ENCODE measurements at places on chromosomes 11 and 22.

- DNase-seq: no peak
These were observed 21.0 kb downstream of the C22orf31 start for GRCh38 chr22:29040385-29041275.

DNA sequence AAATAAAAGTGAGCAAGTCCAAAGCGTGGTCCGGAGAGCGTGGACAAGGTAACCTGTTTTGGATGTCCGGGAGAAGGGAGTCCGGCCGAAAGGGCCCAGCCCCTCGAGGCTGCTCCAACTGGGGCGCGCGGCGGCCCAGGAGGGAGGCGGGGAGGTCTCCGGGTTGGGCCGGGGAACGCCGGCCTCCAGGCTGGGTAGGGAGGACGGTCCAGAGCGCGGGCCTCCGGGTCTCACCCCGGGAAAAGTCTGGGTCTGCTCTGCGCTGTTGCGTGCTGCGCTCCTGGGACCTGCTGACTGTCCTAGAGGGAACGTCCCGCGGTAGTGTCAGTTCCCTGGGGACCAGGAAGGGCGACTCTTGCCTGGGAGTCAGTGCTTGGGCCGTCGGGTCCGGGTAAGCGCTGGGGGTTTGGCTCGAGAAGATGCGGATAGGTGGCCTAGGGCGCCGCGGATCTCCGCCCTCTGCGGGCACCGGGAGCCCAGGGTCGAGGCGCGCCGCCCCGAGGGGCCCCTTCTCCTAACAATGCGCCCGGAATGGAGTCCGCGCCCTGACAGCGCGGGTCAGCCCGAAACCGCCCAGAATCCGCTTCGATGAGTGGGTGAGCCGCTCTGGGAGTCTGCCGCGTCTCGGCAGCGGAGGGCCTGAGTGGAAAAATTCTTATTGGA lies 988 bp upstream of the FLI1 start:
- DNase-seq: peak; percentile 83

DNA sequence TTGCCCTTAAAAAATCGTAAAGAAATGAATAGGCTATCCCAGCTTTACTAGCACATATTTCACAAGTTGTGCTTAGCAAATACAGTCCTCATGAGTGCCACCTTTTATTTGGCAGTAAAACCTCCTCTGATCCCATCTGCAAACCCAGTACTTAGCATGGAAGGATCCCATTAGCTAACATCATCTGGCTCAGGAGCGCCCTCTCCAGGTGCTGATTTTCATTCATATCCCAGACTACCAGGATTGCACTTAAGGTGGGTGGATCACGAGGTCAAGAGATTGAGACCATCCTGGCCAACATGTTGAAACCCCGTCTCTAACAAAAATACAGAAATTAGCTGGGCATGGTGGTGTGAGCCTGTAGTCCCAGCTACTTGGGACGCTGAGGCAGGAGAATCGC lies 76.1 kb upstream of the PAX6 start:
- DNase-seq: no peak

GRCh38 chr11:1391165-1392075 lies 1.7 kb downstream of the BRSK2 start:
- DNase-seq: no peak

GRCh38 chr22:48236261-48236660 lies 1473.8 kb downstream of the TBC1D22A start:
- DNase-seq: no peak

- DNase-seq: no peak
These were observed 164.7 kb downstream of the MAML2 start for GRCh38 chr11:96178049-96178886.
